ENCODE measurements at places on chromosomes 2 and 18.

GRCh38 chr2:75327334-75327733 is 128.0 kb upstream of the TACR1 start:
- no peak for DNase-seq

DNA sequence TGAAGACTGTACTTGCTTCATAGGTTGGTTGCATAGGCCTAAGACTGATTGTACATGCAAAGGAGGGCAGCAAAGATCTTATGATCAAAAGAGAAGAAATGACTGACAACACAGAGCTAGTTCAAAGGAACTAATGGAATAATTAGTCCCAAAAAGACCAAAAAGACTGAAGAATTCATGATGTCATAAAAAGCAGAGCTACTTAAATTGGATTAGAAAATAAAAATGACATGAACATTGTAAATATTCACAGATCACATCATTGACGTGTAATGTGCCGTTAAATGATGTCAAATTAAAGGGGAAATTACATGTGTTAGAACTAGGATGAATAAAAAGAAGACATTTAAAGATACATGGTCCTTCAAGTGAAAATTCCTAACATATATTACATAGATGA is 616.8 kb downstream of the NR4A2 start:
- DNase-seq = no peak

GRCh38 chr2:174573621-174574081 is 24.0 kb downstream of the WIPF1 start:
- DNase-seq = peak; percentile 11

GRCh38 chr2:146826388-146826787 is 1018.4 kb upstream of the ACVR2A start:
- no peak for DNase-seq

DNA sequence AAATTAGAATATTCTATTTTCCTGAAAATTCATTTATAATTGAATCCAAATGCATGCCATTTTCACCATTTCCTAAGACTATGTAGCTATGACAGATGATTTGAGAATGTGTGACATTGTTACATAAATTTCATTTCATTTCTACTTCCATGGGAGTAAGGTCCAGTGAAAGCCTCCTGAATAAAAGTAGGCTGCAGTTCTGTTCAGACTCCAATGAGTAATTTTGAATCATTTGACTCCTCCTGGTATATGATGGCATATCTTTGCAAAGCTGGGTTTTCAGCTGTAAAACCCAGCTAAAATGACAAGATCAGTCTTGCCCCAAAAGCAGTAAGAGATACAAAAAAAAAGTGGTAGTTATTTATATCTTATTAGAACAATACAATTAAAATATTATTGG is 101.0 kb upstream of the DNAJC10 start:
- DNase-seq = no peak

- DNase-seq = no peak
These were observed 38.3 kb downstream of the OXER1 start for GRCh38 chr2:42725657-42726056.

DNA sequence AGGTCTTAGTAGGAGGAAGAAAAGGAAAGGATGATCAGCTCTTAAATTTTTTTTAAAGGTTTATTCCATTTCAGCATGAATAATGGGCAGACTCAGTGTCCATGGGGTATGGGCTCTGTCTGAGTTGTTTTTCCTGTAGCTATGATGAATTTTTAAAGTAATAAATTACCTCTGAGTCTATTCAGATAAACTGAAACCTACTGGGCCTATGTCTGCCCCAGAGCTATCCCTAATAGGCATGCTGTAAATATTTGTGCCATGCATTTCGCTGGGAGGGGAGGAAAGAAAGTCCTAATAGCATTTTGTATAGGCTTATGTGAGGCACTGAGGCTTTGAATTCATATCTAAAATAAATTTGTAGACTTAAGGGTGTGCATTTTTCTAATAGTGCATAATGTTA is 210.4 kb upstream of the BOD1L2 start:
- DNase-seq = no peak

DNA sequence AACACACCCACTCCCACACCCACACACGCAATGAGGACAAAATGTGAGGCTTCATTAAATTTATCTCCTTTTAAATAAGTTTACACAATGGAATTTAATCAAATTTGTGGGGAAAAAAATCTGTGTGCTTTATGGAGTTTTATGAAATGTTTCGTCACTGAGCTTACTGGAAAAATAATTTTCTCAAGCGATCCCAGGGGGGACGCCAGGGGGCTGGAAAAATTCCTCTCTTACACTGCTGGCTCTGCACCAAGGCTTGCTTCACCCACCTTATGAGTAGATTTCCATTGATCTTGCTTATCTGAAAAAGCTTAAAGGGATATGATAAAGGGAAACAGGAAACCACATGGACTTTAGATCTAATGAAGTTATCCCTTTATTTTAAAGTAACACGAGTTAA is 95.5 kb downstream of the CABYR start:
- no peak for DNase-seq

DNA sequence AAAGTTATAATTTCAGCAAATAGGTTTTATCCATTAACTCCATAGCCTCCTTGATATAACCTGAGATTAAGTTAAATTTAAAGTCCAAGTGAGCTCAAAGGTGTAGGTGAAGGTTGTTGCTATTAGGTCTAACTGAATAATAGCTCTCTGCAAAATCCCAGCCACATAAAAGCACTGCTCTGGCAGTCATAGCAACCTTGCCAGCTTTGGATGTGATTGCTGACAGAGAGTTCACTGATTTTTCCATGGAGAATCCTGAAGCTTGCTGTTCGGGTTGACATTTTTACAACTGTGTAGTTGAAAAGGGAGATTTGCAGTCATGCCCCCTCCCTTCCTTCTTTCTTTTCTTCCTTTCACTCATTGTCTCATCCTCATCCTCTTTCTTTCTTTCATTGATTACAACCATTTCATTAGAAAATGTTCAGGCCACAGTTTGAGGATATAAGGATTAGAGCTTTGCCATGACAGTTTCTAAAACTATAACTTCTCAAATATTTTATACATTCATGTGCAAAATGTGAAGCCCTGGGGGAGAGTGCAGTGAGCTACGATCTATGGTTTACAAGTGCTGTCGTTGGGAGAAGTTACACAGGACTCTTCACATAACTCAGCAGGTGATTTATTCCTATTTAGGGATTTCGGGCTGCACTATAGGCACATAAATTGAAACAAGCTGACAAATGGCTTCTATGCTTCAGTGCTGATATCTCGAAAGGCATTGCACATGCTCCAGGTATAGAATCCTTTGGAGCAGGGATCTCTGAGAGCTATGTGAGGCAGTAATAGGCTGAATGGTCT is 193.8 kb downstream of the LRRTM4 start:
- no peak for DNase-seq

DNA sequence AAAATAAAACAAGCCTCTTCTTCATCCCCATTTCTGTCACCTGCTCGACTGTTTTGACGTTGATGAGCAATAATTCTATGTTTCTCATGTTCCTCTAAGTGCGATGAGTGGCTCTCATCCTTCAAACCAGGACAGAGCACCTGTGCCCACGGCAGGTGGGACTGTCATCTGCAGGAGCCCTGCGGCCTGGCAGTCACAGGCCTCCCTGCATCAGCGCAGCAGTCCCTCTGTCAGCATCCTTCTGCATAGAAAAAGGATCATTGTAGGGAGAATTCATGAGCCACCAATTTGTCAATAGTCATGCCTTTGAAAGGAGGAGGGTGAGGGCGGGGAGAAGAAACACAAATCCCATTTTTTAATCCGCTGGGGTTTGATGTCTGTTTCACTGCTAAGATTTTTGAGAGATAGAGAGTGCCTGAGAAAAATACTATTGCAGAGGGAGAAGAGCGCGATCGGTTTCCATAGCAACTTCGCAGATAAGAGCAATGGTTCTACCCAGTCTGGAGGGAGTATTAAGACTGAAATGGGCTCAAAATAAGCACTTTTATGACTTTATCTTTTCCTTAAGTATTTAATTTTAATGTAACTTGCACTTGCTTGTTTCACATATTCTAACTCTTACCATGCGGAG is 234.3 kb upstream of the NCKAP5 start:
- DNase-seq = no peak

Measured in effector memory CD4-positive, alpha-beta T cell (primary cell).